ENCODE measurements at places on chromosomes 12 and 14. TPM values are rescaled to one million over a fixed set of nuclear protein-coding genes. Genes with fewer than 3 reads are reported as not detected.

GRCh38 chr12:119476951-119477350 is 116.6 kb upstream of the TMEM233 start:
- DNase-seq, result no peak

DNA sequence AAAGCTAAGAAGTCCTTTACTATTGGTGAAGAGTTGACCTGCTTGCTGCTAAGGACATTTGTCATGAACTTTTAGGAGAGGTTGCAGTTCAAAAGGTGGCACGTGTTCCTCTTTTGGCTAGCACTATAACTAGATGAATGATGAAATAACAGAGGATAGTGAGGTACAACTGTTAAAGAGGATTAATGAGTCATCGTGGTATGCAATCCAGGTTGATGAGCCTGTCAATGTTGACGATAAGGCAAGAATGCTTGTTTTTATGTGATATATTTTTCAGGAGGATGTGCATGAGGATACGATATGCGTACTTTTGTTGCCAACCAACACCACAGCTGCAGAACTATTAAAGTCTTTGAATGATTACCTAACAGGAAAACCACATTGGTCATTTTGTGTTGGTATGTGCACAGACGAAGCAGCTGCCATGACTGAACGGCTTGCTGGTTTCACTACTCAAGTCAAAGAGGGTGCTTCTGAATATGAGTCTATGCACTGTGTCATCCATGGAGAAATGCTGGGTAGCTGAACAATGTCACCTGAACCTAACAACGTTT is 10.6 kb downstream of the CEP128 start:
- DNase-seq, result peak; percentile 52

ADAMTS20 gene
- total RNA-seq, result not detected

GRCh38 chr12:104272938-104273337 is 30.6 kb upstream of the EID3 start:
- no peak for DNase-seq

EPYC gene
- total RNA-seq, result not detected

- no peak for DNase-seq
These were observed 285.7 kb downstream of the TTC8 start for GRCh38 chr14:89110110-89110509.

DNA sequence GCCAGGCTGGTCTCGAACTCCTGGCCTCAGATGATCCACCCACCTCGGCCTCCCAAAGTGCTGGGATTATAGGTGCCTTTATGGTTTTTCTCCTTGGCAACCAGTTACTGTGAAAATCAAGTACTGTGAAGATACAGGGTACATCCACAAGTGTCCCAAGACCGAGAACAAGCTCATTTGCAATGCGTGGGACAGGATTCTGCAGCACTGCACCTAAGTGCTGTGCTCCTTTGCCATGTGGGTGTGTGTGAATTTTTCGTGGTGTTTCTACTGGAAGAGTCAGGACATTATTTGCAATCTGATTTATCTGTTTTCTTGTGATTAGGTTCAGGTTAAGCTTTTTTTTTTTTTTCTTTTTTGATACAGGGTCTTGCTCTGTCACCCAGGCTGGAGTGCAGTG is 7.1 kb upstream of the C14orf93 start:
- no peak for DNase-seq

DNA sequence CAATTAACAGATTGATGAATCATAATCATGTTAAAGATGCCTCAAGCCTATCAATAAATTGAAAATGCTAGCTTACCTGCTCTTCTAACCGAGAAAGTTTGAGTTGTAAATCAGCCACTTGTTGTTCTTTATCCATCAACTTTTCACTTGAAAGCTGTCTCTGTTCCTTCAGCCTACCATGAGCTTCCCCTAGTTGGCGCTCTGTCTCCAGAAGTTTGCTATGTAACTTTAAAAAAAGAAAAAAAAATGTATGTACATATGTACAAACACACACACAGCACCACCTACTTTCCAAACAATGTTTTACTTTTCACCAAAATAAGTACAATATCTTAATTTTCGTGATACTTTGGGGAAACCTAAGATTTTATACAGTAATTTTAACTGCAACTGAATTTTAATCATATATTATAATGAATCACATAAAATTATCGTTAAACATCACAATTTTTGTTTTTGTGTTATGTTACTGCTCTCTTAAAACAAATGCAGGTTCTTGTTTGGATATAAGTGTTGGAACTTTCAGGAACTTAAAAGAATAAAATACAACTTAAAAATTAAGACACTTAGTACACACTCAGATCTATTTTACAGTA is 101.2 kb downstream of the EEA1 start:
- DNase-seq, result peak; percentile 65

IL23A gene
- not detected for total RNA-seq

RNASE13 gene
- not detected for total RNA-seq

CKAP4 gene
- total RNA-seq, result 36.2 TPM

- no peak for DNase-seq
These were observed 182.2 kb downstream of the KITLG start for GRCh38 chr12:88398031-88398430.
